Vagina (tissue), 2 donors: ENCODE measurements at places on chromosomes 11 and 22.

- no peaks in the 10 kb centered on the region for H3K4me1 ChIP-seq
- H3K27me3 ChIP-seq: no peaks in the 10 kb centered on the region
- no peak overlapping the region for H3K4me3 ChIP-seq
- H3K36me3 ChIP-seq: no peaks in the 10 kb centered on the region
Measured at GRCh38 chr11:46252373-46252914, 25.0 kb upstream of the CREB3L1 start.

- no peak for DNase-seq
- no peak overlapping the region for H3K27ac ChIP-seq
- H3K27me3 ChIP-seq: no peaks in the 10 kb centered on the region
Measured at GRCh38 chr11:126655807-126656128, 300.3 kb downstream of the ST3GAL4 start.

GRCh38 chr11:9095421-9095820, 4.0 kb upstream of the SCUBE2 start:
- no peak overlapping the region for H3K4me3 ChIP-seq
- no peaks in the 10 kb centered on the region for H3K27me3 ChIP-seq
- H3K36me3 ChIP-seq: no peaks in the 10 kb centered on the region

DNA sequence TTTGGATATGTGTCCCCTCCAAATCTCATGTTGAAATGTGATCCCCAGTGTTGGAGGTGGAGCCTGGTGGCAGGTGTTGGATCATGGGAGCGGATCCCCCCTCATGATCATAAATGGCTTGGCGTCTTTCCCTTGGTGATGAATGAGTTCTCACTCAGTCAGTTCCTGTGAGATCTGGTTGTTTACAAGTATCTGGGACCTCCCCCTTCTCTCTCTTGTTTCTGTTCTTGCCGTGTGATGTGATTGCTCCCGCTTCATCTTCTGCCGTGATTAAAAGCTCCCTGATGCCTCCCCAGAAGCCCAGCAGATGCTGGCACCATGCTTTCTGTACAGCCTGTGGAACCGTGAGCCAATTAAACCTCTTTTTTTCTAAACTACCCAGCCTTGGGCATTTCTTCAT, 102.2 kb downstream of the SEZ6L start:
- no peaks in the 10 kb centered on the region for H3K36me3 ChIP-seq
- no peak overlapping the region for H3K27ac ChIP-seq
- H3K4me1 ChIP-seq: no peaks in the 10 kb centered on the region

GRCh38 chr11:14679662-14680061, 36.1 kb downstream of the PDE3B start:
- no peak overlapping the region for H3K27ac ChIP-seq
- H3K36me3 ChIP-seq: no peaks in the 10 kb centered on the region
- H3K4me3 ChIP-seq: no peak overlapping the region
- no peaks in the 10 kb centered on the region for H3K27me3 ChIP-seq
- H3K4me1 ChIP-seq: no peaks in the 10 kb centered on the region

DNA sequence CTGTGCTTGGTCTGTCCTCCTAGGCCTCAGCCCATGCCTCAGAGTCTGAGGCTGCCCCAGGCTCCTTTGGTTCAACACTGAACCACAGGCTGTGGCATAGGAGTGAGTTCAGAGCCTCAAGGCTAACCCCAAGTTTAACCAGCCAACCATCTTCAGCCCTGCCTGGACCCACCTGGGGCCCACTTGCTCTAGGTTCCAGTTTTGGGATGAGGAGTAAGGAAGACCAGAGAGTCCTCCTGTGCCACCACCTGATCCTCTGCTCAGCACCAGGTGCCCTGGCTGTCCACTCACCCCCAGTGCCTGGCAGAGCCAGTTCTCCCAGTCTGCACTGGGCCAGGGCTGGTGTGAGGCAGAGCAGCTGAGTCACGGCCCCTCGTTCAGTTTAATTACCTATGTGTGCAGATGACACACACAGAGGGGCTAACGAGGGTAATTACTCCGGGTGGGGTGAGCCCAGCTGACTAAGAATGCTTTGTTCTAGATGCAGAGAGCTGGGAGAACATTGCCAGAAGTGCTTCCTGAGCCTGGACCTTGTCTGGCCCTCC, 12.0 kb upstream of the TMPRSS13 start:
- no peak overlapping the region for H3K27ac ChIP-seq
- no peaks in the 10 kb centered on the region for H3K4me1 ChIP-seq
- H3K4me3 ChIP-seq: no peak overlapping the region

DNA sequence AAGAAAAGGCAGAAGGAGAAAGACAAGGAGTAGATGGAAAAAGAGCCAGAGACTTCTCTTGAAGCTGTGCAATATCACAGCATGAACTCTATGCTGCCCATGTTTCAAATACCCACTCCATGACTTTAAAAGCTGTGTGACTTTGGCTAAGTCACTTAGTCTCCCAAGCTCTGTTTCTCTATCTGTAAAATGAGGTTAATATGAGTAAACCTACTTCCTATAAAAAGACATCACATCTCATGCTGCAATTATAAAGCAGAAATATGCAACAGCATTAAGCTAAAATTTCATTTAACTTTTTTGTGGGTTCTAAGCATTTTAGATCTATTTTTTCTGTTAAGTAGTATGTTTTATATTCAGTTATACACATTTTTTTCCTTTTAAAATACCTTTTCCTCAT, 11.6 kb downstream of the DGCR2 start:
- no peaks in the 10 kb centered on the region for H3K36me3 ChIP-seq
- no peak overlapping the region for H3K27ac ChIP-seq
- no peak for DNase-seq
- peaks cover 74% of the 10 kb centered on the region for H3K4me1 ChIP-seq

DNA sequence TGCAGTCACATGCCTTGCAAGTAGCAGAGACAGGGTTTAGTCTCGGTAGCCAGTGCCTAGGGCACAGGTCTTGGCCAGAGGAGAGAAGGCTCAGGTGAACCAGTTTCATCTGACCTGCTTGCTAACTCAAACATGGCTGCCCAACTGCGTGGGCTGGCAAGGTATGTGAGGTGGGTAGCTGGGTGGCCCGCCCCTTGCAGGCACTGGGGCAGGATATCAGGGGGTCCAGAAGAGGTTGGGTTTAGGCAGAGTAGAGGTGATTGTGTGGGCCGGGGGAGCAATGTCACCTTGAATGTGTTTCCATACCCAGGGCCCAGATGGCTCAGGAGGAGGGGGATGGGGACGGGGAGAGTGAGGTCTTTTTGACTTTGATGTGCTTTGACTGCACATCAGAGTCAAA, 37.7 kb downstream of the ST3GAL4 start:
- no peak overlapping the region for H3K27ac ChIP-seq
- peaks cover 37% of the 10 kb centered on the region for H3K4me1 ChIP-seq
- no peak overlapping the region for H3K4me3 ChIP-seq
- H3K36me3 ChIP-seq: no peaks in the 10 kb centered on the region
- H3K27me3 ChIP-seq: no peaks in the 10 kb centered on the region

GRCh38 chr22:31652088-31652487, 9.9 kb downstream of the PISD start:
- no peak overlapping the region for H3K4me3 ChIP-seq
- DNase-seq: no peak
- H3K27ac ChIP-seq: no peak overlapping the region
- H3K4me1 ChIP-seq: no peaks in the 10 kb centered on the region

GRCh38 chr11:27058456-27058855, 17.8 kb downstream of the BBOX1 start:
- no peaks in the 10 kb centered on the region for H3K27me3 ChIP-seq
- DNase-seq: no peak
- no peak overlapping the region for H3K4me3 ChIP-seq
- H3K36me3 ChIP-seq: no peaks in the 10 kb centered on the region
- peaks cover 10% of the 10 kb centered on the region for H3K4me1 ChIP-seq

DNA sequence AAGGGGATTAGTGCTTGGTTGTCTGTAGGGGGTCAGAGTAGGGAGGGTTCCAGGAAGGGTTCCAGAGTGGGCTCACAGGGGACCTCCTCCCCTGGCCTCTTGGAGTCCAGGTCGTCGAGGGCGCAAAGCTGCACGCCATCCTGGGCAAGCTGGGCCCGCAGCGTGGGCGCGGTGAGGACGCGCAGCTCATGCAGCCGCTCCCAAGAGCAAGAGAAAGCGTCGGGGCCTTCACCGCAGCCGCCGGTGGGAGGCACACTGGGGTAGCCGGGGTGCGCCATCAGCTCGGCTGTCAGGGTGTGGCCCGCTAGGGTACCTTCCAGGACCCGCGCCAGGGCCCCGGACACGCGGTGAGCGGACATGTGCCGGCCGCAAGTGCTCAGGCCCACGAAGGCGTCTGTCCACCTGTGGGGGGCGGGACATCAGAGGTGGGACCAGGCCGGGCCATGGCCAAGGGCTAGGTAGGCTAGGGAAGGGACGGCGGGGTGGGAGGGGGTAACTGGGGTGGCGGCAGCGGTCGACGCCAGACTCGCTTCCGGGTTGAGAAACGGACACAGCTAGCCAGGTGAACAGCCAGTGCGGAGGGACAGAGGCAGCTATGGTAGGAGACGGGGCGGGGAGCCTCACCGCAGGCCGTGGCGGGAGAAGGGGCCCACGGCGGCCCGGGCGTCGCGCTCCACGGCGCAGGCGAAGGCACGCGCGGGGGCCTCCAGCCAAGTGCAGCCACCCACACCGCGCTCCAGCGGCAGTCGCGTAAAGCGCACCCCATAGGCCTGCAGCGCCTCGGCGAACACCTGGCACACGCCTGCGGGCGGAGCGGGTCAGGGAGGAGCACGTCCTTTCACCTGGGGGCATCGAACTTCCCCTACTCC, 1.2 kb downstream of the YDJC start:
- H3K4me1 ChIP-seq: peaks cover 43% of the 10 kb centered on the region
- H3K36me3 ChIP-seq: peaks cover 4% of the 10 kb centered on the region
- DNase-seq: no peak
- H3K27me3 ChIP-seq: no peaks in the 10 kb centered on the region
- peak overlapping the region; percentile 90 for H3K4me3 ChIP-seq
- H3K27ac ChIP-seq: peak overlapping the region; percentile 65

- DNase-seq: no peak
- H3K4me3 ChIP-seq: no peak overlapping the region
Measured at GRCh38 chr11:81658722-81659121, 1074.9 kb downstream of the FAM181B start.

- H3K4me1 ChIP-seq: peaks cover 13% of the 10 kb centered on the region
- DNase-seq: no peak
- H3K27me3 ChIP-seq: no peaks in the 10 kb centered on the region
- H3K4me3 ChIP-seq: no peak overlapping the region
- no peaks in the 10 kb centered on the region for H3K36me3 ChIP-seq
Measured at GRCh38 chr11:95586155-95586554, 203.4 kb downstream of the FAM76B start.

DNA sequence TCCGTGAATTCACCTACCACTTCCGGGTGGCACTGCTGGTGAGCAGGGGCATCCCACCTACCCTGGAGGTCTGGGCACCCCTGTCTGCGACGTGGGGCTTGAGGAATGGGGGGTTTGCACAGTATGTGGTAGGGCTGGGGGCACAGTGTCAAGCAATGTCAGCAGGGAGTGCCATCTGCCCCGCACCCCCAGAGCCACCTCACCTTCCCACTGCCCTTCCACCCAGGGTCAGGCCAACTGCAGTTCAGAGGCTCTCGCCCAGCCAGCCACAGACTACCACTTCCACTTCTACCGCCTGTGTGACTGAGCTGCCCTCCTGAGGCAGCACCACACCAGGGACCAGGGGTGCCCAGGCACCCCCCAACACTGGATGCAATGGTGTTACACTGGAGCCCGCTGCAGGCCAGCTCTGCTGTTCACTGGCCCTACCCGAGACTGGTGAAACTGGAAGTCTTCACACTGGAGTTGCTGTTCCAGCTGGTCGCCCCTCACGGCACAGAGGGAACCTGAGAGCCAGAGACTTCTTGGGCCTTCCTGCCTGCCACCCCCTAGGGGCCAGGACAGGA, 6.5 kb downstream of the TMEM258 start:
- H3K4me1 ChIP-seq: peaks cover 11% of the 10 kb centered on the region
- DNase-seq: no peak
- no peak overlapping the region for H3K27ac ChIP-seq
- no peaks in the 10 kb centered on the region for H3K36me3 ChIP-seq
- no peak overlapping the region for H3K4me3 ChIP-seq

GRCh38 chr11:59865031-59865430, 1.3 kb downstream of the TCN1 start:
- no peaks in the 10 kb centered on the region for H3K27me3 ChIP-seq
- H3K4me3 ChIP-seq: no peak overlapping the region
- H3K4me1 ChIP-seq: no peaks in the 10 kb centered on the region
- DNase-seq: no peak

GRCh38 chr22:32353840-32354239, 3.8 kb upstream of the RFPL3 start:
- no peak overlapping the region for H3K27ac ChIP-seq
- DNase-seq: no peak
- H3K4me3 ChIP-seq: peak overlapping the region; percentile 19
- no peaks in the 10 kb centered on the region for H3K36me3 ChIP-seq

DNA sequence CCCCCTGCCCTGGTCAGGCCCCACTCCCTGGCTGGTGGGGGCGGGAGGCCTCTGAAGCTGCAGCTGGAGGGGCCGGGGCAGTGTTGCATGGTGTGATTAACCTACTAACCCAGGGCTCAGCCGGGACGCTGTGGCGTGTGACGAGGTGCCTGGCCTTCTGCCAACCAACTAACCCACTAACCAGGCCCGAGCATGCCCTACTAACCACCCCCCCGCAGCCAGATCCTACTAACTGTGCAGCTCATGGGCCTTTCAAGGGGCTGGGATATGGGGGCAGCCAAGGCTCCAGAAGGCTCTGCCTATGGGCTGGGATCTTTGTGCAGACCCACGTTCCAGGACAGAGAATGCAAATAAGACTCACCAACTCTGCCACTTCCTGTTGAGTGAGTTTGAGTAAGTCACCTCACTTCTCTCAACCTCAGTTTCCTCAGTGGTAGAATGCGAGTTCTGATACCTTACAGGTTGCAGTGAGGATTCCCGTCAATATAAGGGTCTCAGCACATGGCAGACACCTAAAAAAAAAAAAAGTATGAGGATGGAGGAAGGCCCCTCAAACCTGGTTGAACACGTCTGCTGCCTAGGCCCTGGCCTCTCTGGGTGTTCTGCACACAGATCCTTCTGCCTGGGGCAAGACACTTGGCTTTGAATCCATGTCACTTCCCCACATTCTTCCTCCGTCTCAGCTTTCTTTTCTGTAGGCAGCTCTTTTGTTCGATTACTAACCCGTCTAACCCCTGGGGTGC, 14.1 kb downstream of the MIAT start:
- H3K27ac ChIP-seq: peak overlapping the region; percentile 95
- no peaks in the 10 kb centered on the region for H3K27me3 ChIP-seq
- H3K36me3 ChIP-seq: no peaks in the 10 kb centered on the region
- H3K4me3 ChIP-seq: no peak overlapping the region
- no peak for DNase-seq
